ENCODE measurements at places on chromosomes 1 and 21.

DNA sequence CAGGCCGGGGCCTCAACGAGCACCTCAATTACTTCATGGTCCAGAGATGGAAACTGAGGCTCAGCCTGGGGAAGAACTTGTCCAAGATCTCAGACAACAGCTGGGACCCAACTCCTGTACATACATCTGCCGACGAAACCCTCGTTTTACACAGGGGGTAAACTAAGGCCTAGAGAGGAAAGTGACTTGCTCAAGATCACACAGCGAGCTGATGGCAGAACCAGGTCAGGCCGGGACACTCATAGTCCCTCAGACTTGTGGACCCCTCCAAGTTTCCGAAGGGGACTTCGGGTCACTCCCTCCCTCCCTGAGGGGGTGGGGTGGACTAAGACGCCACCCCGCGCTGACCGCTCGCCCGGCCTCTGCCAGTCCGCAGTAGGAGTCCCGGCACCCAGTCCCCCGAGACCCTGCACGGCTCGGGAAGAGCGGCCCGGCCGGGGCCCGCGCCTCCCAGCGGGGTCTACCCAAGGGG lies 430 bp downstream of the WASF2 start:
- DNase-seq = no peak

- no peak for DNase-seq
These were observed 176.1 kb downstream of the SLC45A1 start for GRCh38 chr1:8493916-8494540.

DNA sequence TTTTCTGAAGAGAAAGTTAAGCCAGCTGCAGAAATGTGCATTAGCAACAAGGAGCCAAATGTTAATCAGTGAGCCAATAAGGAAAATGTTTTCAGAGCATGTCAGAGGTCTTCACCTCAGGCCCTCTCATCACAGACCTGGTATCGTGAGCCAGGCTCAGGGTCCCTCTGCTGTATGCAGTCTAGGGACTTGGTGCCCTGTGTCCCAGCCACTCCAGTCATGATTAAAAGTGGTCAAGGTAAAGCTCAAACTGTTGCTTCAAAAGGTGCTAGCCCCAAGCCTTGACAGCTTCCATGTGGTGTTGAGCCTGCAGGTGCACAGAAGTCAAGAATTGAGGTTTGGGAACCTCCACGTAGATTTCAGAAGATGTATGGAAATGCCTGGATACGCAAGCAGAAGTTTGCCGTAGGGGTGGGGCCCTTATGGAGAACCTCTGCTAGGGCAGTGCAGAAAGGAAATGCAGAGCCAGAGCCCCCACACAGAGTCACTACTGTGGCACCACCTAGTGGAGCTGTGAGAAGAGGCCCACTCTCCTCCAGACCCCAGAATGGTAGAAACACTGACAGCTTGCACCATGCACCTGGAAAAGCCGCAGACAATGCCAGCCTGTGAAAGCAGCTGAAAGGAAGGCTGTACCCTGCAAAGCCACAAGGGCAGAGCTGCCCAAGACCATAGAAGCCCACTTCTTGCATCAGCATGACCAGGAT lies 1128.7 kb downstream of the AMY1C start:
- peak; percentile 19 for DNase-seq

GRCh38 chr1:168319691-168320090 lies 39.0 kb downstream of the TBX19 start:
- peak; percentile 47 for DNase-seq

DNA sequence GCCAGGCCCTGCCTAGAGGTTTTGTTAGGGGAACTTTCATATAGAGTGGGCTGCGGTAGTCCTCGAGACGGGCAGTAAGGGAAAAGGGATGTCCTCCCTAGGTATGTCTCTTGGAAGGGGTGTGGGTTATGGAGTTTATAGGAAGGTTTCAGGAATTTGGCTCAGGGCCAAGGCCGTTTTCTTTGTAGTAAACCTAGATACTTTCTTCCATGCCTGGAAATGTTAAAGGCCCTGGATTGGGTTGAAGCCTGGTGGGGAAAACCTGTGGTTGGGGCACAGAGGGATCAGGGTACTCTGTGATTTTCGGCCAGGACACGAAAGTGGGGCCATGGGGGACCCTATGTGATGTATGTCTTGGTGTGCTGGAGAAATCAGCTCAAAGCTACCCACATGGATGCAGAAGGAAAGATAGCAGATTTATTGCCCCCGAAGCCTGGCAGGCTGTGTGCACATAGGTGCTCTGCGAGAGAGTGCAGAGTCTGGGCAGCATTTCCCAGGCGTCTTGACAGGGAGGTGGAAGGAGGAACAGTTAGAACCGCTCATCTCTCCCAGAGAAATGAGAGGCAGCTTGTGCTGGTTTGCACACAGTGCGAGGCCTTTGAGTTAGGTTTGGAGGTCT lies 1.7 kb downstream of the SNAP47 start:
- no peak for DNase-seq

GRCh38 chr21:44259082-44259705 lies 2.5 kb downstream of the DNMT3L start:
- peak; percentile 1 for DNase-seq

GRCh38 chr1:225945564-225945963 lies 4.5 kb upstream of the LEFTY2 start:
- no peak for DNase-seq

DNA sequence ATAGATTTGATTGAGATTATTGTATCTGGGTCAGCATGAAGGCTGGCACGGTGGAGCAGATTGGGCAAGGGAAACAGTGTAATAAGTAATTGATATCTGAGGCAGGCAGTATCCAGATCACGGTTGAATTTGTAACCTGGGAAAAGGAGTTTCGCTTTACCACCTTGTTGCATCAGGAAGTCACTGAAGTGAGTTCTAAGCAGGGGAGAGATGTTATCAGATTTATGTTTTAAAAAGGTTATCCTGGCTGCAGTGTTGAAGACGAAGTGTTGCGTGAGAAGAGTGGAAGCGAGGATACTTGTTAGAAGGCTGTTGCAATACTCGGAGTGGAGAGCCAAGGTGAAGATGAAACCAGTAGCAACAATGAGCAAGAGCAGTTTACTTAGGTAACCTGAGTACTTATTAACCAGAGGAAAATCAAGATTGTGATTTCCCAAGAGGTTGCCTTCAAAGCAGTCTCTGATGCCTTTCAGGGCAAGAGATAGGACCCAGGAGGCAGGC lies 77.8 kb downstream of the LHX9 start:
- no peak for DNase-seq

DNA sequence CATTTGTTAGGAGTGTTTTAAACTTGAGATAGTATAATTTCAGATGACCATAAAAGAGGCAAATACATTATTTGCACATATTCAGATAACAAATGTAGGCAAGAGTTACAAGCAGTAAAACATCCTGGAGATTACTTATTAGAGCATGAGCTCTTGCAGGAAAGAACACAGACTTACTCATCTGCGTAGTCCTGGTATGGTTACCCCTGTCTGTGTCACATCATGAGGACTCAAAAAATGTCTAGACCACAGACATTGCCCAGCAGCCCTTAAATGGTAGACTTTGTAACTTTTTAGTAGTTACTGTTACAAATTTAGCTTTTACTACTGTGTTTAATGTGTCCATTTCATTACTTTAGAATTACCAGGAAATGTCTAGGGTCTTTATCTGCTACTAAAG lies 12.8 kb downstream of the CACHD1 start:
- no peak for DNase-seq

DNA sequence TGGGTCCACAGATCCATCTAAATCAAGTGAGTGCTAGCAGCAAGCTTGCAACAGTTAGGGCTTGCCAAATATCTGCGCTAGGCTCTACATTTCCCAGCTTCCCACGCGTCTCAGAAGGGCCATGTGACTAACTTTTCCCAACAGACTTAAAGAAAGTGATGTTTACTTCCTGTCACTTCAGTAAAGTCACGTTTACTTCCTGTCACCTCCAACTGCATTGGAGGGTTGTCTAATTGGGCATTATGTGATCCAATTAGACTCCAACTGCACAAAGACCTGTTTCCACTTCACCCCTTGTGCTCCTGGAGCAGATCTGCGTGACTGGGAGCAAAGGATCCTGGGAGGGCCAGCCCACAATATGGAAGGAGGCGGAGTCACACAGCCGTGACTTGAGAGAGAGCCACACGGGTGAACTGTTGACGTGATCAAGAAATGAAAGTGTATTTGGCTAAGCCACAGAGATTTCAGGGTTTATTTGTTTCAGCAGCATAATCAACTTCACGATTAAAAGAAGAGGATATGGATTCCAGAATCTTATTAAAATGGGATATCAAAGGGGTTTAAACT lies 77.7 kb downstream of the CYYR1 start:
- no peak for DNase-seq

DNA sequence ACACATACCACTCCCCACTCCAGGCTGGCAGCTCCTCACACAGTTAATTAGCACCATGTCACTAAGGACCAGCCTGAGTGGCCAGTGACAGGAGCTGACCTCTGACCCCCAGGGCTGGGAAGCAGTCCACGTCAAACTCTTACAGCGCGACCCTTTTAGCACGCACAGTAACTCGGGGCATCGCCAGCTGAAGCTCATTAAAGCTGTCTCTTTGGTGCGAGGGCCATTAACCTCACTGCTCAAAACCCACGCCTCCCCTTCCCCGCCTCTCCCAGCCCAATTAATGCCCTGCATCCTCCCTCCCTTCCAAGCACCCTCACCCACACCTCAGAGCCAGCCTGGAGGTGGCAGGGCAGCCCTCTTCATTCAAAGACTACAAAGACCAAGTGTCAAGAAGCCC lies 31.7 kb downstream of the DMAP1 start:
- DNase-seq = no peak

- peak; percentile 30 for DNase-seq
These were observed 279.5 kb upstream of the NR5A2 start for GRCh38 chr1:199747984-199748383.

GRCh38 chr1:213201380-213202155 lies 150.5 kb downstream of the RPS6KC1 start:
- no peak for DNase-seq

DNA sequence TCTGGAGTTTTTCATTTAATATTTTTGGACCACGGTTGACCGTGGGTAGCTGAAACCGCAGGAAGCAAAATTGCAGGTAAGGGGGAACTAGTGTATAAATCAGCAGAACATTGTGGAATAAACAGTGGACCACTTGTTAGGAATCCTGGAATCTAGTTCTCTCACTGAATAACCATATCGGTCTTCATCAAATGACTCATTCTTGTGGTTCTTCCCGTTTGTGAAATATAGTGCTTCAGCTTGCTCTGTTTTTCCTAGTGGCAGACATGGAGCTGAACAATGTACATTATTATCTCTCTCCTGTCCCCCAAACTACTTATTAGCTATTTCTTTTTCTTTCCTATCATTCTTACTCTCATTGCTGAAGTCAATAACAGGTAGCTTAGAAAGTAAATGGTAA lies 61.9 kb downstream of the HSPA13 start:
- DNase-seq = no peak

GRCh38 chr21:31641416-31641922 lies 18.0 kb upstream of the SOD1 start:
- no peak for DNase-seq

DNA sequence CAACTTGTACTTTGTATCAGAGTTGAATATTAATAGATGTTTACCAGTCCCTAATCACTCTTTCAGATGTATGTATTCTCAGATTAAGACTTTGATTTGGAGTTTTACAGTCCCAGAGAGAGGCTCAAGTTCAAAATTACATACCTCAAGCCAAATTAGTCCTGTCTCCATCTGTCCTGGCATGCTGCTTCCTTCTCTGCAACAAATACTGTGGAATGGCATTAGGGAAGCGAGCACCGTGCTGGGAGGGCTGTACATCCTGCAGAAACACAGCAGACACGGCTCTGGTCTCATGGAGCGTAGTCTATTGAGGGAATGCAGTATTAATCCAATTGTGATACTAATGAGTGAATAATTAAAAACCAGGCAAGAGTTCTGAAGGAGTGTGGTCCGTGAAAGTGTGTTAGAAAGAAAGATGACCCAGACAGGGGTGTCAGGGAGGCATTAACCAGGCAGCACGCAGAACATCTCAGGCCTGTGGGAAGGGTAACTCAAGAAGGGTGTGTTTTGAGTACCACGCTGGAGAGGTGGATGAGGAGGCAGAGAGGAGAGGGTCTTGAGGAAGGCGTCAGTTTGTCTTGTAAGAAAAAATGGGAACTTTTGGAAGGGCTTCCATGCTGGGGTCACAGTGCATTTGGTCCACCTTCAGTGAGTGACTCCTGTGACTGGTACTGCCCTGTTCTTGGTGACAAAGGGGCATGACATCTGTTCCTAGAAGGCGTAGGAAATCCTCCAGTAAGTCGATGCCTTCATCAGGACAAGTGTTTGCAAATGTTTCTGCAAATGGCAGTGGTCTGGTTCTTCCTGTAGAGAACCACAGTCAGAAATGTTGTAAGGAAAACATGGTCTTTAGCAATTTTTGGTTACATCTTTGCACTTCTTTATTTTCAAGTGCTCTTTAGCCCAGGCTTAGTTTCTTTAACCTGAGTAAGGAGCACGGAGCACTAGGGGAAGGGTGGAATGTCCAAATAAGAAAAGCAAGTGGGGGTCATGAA lies 1.6 kb downstream of the RAB4A start:
- no peak for DNase-seq

DNA sequence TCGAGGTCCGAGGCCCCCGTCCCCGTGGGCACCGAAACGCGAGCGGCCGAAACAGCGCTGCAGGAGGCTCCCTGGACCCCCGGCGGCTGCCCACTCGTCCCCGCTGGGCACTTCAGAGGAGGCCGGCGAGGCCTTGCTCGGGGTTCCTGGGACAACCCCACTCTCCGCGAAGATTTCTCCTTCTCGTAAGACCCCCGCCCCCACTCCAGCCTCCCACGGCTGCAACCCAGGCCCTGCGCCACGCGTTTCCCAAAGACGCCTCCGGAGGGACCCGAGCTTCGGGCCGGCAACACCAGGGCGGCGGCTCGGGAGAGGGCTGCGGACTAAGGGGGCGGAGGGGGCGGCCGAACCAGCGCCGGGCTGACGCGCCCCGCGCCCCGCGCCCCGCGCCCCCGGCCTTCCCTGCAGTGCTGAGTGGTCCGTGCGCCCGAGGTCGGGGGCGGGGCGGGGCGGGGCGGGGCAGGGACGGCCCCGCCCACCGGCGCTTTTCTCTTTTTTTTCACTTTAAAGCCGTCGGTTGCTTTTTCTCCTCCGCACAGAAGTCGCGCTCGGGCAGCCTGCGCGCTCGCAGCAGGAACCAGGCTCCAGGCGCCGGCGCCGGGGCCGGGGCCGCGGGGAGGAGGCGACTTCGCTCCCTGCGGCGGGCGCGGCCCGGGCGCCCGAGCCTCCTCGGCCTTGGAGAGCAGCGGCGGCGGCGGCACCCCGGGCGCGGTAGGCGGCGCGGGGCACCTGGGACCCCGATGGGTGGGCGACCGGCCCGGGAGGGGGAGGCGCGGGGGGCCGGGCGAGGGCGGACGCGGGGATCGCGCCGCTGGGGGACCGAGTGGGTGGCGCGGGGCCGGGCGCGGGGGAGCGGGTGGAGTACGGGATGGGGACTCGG lies at the start of gene SPSB1:
Gene SPSB1 (plus strand): TSS at position 534 of the 880 bp plus-strand sequence. CDS start 62,998 bp downstream, outside the sequence.
- DNase-seq = peak; percentile 79

- no peak for DNase-seq
These were observed 103.5 kb downstream of the RPE65 start for GRCh38 chr1:68346188-68346808.

GRCh38 chr1:78070210-78070609 lies 24.4 kb downstream of the GIPC2 start:
- no peak for DNase-seq

- DNase-seq = no peak
These were observed 133.4 kb downstream of the NEK7 start for GRCh38 chr1:198290089-198290683.

GRCh38 chr21:45983981-45984551 lies 2.5 kb downstream of the COL6A1 start:
- DNase-seq = peak; percentile 22

- peak; percentile 87 for DNase-seq
These were observed 18.8 kb downstream of the ADGRB2 start for GRCh38 chr1:31745096-31745945.

GRCh38 chr21:43767984-43768867 lies 7.9 kb downstream of the CSTB start:
- no peak for DNase-seq

Measured in glutamatergic neuron (in vitro differentiated cells).